ENCODE measurements at places on chromosomes 13 and 19.

- no peak for DNase-seq
Measured at GRCh38 chr13:104411141-104411765, 1345.0 kb upstream of the SLC10A2 start.

GRCh38 chr13:28744091-28744536, 25.3 kb upstream of the SLC46A3 start:
- DNase-seq: no peak

DNA sequence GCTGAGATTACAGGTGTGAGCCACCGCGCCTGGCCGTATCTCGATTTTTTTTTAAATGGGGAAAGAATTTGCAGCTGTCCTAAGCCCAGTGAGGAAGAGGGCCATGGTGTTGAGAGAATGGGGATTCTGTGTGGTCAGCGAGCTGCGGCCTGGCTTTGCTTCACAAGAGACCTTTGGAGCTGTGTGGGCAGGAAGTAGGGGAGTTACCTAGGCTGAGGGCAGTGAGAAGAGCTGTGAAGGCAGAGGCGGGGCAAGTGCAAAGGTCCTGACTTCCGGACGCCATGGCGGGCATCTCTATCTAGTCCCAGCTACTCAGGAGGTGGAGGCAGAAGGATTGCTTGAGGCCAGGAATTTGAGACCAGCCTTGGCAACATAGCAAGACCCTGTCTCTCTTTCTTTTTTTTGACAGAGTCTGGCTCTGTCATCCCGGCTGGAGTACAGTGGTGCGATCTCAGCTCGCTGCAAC, 4.9 kb downstream of the AP2A1 start:
- DNase-seq: no peak

GRCh38 chr19:11306337-11306736, 10.4 kb downstream of the TSPAN16 start:
- DNase-seq: no peak

DNA sequence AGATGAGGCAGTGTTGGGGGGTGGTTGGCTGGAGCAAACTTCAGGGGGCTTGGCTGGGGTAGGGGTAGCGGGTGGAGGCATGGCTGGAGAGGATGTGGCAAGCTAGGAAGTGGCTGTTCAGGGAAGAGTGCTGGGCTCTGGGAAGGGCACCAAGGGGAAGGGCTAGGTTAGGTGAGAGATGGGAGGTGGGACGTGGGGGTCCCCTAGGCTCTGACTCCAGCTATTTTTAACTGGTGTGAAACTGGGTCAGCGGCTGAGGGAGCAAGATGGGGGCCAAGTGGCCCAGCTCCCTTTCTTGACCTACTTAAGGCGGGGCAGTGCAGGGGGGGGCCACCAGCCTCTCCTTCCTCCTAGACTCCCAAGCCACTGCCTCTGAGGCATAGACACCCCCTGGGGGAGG, 7.3 kb downstream of the KCNC3 start:
- no peak for DNase-seq

- no peak for DNase-seq
Measured at GRCh38 chr13:67515895-67516294, 285.8 kb upstream of the PCDH9 start.

- DNase-seq: no peak
Measured at GRCh38 chr13:28753208-28753892, 34.6 kb upstream of the SLC46A3 start.

DNA sequence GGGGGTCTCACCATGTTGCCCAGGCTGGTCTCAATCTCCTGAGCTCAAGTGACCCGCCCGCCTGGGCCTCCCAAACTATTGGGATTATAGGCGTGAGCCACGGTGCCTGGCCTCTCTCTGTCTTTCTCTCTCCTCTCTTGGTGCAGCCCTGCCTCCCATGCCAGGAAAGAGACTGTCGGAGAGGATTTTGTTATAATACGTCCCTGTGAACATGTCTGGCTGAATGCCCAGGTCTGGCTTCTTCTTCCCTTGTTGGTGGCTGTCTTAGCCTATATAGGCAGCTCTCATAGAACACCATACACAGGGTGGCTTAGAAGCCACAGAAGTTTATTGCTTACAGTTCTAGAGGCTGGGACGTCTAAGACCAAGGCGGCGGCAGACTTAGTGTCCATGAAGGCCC, 46.4 kb downstream of the PEX11G start:
- DNase-seq: peak; percentile 58

DNA sequence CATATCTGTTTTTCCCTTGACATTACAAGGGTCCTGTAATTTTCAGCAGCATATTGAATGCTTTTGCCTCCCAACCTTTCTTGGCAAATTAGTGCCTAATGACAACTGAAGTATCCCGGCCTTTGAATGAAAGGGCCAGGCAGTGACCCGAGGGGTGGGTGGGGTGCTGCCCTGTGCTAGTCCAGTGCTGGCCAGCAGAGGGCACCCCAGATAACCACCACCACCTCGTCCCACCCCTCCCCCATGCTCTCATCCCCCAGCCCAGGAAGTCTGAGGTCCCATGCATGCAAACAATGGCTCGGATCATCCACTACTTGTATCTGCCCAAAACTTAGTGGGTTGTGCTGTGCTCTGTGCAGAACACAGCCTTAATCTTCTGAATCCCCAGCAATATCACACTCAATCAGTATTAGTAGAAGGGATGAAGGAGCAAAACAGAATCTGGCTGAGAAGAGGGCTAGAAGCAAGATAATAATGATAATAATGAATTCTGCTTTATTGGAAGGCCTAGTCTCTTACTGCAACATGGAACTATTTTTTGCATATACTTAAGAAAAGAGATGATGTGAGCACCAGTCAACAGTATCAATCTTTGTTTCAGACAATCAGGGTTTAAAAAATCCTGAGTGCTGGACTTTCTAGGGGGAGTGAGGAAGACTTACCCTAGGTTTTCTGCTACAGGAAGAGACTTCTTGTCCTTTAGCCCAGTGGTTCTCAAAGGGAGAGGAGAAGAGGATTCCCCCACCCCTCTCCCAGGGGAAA, 3.8 kb downstream of the ATP12A start:
- DNase-seq: peak; percentile 2

DNA sequence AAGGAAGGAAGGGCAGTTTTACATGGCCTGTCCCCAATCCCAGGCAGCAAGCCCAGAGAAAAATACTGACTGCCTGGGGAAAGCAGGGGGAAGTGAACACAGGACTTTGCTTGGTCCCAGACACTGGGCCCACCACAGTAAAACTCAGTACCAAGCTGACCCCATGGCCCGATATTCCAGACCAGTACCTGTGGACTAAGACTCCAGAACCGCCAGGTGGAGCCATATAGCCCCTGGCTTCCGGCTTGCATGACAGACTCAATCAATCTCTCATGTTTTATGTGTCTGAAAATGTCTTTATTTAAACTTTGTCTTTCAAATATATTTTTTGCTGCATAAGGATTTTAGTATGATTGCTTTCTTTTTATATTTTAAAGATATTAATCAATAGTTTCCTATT, 767.9 kb upstream of the SLITRK6 start:
- no peak for DNase-seq
